ENCODE measurements at places on chromosomes 4 and X.

GRCh38 chr4:8607603-8608481 is 15.3 kb downstream of the CPZ start:
- DNase-seq: peak; percentile 26

GRCh38 chrX:130299279-130300009 is 30.7 kb upstream of the ZNF280C start:
- DNase-seq: no peak

DNA sequence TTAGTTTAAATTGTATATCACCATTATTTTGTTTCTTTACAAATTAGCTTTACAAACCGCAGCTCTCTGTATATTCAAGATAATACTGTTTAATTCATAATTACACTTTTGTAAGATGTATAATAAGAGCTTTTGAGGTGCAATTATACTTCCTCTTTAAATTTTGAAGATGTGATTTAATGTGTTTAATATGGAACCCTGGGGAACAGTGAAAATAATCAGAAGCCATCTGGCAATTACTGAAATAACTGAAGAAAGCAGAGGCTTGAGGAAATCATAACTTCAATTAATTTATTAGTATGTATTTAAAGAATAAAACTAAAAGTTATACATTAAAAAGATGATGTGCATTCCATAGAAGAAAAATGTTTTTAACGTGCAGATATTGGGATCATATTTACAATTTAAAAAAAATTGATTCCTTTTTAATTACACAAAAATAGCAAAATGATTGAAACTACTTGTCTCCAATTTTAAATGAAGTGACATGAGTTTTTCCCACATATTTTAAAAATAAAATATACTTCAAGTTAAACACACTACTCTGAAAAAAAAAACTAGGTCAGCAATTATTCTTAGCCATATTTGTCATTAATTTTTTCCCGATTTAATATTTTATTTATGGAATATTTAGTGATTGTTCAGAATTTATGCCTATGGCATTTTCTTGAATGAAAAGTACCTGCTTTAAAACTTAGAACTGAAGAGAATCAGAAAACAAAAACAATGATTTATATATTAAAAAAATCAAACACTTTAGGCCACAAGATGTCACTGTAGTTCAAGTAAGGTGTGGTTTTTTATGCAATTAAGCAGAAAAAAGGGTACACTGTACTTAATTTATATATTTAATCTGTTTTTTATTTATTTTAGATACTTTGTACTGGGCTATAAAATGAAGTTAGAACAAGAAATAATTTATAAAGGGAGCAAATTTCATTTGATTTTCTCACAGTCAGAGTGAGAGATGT is 942.7 kb upstream of the NDST4 start:
- DNase-seq: no peak

DNA sequence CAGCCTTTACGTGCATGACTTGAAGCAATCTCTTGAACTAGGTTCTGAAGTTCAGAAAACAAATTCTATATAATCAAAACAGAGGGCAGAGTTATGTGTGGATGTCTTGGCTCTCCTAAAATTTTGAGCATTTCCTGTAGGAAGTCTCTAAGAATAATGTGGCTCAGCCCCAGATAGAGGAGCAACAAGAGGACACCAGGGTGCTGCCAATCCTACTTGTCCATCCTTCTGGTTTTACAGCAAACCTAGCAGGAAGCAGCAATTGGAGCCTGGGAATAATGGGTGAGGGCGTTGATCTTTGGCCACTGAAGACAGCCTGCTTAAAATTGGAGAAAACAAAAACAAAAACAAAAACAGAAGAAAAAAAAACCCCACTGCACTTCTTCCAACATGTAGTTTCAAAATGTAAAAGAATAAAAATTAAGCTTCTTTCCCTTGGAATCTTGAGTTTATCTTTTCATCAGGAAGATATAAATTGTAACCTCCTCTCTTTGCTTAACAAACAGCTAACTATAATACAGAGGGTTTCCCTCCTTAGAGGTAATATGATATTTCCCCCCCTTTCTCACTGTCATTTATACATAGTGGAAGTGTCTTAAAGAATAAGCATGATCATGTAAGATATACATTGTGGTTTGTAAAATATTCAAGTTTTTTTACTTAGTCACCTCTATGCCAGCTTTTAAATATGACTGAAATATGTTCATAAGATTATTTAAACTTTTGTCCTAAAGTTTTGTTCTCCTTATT is 130.6 kb downstream of the FBXO8 start:
- DNase-seq: no peak

GRCh38 chrX:154402622-154403127 is 4.5 kb downstream of the RPL10 start:
- DNase-seq: no peak

- no peak for DNase-seq
Measured at GRCh38 chr4:110704748-110705439, 82.0 kb upstream of the PITX2 start.

DNA sequence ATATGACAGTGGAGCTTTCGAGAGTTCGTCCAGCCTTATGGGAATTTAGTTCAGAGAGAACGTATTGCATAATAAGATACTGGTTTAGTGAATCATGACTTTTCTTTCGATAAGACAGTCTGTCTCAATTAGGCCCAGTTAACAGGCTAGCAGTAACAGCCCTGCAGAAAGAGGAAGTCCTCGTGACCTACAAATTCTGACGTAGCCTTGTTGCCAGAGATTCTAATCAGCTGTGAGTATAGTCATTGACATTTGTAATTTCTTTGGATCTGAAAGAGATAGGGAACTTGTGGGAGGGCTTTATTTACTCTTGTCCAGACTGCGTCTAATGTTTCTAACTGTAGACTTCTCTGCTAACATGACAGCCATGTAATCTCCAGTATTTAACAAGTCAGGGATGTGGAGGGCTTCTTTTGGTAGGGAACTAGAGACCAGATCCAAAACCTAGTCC is 15.8 kb downstream of the ART3 start:
- DNase-seq: no peak

GRCh38 chr4:113371111-113371510 is 321.7 kb downstream of the ANK2 start:
- no peak for DNase-seq

DNA sequence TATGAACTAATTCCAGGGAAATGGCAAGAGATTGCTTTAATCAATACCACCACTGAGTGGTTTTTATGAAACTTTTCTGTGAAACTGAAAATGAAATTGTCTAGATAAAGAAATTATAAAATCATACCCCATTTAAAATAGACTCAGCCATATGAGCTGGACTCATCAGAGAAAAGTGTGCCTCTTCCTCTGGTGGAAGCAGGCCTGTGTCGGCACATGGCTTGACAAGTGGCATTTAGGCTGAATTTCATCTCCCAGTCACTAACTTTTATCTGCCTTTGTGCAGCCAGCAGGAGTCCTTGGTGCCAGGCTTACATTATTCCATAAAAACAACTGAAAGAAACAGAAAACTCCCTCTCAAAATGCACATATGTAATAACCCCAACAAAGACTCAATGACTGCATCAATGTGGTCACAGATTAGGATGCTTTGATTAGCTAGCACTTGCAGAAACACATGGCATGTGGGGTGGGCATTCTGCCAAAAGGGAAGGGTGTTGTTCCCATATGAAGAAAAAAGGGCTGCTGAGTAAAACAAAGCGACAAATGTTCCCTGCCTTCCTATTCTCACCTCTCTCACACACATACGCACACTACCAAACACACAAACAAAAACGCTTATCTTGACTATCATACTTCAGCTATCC is 232.3 kb downstream of the PABPC4L start:
- no peak for DNase-seq

DNA sequence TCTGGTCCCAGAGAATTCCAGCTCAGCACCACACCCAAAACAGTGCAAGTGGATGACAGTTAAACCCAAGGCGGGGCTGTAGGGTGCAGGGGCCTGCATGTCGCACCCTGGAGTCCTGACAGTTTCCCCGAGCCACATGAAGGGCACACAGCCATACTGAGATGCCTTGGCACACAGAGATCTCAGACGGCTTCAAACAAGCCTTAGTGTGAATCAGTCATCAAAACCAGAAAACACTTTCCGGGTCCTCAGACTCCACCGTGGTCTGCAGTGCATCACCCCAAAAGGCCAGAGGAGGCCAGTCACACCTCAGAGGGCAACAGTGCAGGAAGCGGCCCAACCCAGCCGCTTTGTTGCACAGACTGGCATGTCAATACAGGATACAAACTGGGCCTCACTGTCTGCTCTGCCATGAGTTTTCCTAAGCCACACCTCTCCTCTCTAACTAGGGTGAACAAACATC is 64.6 kb upstream of the ENPP6 start:
- no peak for DNase-seq

- no peak for DNase-seq
Measured at GRCh38 chrX:141989815-141990214, 86.1 kb downstream of the MAGEC1 start.

DNA sequence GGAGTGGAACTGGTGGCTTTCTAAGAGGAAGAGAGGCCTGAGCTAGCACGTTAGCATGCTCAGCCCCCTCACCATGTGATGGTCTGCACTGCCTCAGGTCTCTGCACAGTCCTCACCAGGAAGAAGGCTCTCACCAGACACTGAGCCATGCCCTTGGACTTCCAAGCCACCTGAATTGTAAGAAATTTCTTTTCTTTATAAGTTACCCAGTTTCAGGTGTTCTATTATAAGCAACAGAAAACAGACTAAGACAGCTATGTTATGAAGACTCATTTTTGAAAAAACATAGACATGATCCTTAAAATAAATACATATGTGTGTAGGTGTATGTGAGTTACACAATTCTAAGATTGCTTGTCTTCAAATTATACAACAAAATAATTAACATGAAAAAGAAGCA is 74.7 kb downstream of the CEP44 start:
- no peak for DNase-seq

GRCh38 chrX:65993332-65993731 is 46.5 kb downstream of the VSIG4 start:
- no peak for DNase-seq

DNA sequence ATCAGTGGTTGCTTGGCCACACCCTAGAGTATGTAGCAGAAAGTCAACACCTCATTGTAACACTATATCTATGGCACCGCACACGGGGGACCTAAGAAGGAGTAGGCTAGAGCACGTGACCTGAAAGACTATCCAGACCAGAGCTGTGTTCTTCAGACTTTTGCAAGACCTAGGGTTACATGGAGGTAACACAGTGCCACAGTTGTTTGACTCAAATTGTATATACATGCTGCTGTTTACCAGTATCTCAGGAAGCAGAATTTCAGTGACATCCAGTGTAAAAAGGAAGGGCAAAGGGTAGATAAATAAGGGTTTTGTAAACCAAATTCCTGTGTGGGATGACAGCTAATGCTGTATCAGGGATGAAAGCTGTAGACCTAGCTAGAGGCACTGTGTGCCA is 30.2 kb downstream of the PNMA6A start:
- DNase-seq: no peak

GRCh38 chr4:102828497-102828808 is 1.1 kb upstream of the UBE2D3 start:
- no peak for DNase-seq

GRCh38 chr4:169397762-169398161 is 127.0 kb upstream of the SH3RF1 start:
- no peak for DNase-seq

GRCh38 chr4:74754218-74754617 is 40.1 kb downstream of the BTC start:
- DNase-seq: no peak

DNA sequence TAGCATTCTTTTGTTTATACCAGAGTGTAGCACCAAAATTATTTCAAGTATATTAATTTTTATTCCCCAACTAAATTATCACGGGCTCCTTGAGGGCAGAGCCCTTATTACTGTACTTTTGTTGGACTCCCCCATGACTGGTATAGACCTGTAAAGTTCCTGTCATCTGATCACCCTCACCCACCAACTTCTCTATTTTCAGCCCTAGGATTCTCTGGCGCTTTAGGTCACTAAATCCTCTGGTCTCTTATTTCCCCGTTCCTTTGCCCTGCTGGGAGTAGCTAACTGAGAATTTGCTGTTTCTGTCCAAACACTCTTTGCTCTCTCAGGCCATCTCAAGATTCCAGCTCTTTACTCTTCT is 3.2 kb upstream of the XKRX start:
- no peak for DNase-seq

DNA sequence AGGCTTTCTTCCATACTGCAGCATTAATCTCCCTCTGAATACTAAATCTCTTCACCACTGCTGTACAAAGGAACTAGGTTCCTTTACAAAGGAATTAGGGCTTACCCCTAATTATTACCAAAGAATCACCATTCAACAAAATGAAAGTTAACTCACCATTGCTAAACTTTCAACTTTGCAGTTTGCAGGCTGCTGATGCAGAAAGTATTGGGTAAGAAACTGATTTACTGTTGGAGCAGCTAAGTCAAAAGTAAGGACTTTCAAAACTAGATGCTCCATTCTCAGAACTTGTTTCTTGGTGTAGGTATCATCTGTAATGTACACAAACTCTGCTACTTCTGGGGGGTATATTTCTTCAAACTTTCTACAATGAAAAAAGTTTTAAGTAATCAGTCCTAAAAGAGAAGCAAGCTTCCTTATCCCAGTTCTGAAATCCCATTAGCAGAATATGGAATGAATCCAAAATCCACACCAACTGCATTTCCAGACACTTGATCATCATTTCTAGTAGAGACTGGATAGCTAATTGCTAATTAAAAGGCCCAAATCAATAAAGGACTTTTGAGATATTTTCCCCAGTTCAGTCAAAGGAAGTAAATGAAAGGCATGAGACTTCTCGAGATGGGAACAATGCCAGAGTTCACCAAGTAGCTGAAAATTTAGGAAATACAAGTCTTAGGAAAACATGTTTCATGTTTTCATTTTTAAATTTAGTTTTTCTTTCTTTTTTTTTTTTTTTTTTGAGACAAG is 4.3 kb downstream of the CCNA2 start:
- no peak for DNase-seq

DNA sequence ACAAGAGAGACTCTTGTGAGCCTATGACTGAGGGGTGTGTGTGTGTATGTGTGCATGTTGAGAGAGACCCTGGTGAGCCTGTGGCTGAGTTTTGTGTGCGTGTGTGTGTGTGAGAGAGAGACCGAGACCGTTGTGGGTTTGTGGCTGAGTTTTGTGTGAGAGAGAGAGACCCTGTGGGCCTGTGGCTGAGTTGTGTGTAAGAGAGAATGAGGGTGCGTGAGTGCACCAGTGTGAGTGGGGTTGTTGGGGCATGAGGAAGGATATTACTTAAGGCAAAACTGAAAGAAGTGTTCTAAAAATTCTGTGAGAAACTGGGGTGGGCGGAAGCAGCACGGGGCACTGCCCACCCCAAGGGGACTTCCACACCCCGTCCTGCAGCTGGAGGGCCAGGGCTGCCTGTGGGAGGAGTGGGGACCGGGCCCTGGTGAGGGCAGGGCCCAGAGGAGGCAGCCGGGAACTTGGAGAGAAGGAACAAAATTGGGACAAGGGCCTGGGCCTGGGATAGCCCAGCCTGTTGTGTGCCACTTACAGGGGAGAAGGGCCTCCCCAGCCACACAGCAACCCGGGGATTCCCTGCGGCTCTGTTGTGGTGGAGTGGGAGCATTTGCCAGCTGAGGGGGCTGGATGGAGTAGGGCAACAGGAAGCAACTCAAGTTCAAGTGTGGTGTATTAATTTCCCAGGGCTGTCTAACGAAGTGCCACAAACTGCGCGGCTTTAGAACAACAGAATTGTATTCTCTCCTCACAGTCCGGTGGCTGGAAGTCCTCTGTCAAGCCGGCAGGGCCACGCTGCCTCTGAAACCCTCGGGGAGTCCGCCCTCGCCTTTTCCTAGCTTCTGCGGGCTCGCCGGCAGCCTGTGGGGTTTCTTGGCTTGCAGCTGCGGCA is 22.1 kb downstream of the TMEM131L start:
- peak; percentile 66 for DNase-seq
